ENCODE measurements at places on chromosomes 7 and 10.

- no peak for DNase-seq
Measured at GRCh38 chr10:131668903-131669302, 231.9 kb upstream of the PPP2R2D start.

GRCh38 chr10:6275022-6275997 is 72.6 kb downstream of the PFKFB3 start:
- DNase-seq = peak; percentile 97

- DNase-seq = no peak
Measured at GRCh38 chr10:116848944-116849247, 403 bp upstream of the ENO4 start.

DNA sequence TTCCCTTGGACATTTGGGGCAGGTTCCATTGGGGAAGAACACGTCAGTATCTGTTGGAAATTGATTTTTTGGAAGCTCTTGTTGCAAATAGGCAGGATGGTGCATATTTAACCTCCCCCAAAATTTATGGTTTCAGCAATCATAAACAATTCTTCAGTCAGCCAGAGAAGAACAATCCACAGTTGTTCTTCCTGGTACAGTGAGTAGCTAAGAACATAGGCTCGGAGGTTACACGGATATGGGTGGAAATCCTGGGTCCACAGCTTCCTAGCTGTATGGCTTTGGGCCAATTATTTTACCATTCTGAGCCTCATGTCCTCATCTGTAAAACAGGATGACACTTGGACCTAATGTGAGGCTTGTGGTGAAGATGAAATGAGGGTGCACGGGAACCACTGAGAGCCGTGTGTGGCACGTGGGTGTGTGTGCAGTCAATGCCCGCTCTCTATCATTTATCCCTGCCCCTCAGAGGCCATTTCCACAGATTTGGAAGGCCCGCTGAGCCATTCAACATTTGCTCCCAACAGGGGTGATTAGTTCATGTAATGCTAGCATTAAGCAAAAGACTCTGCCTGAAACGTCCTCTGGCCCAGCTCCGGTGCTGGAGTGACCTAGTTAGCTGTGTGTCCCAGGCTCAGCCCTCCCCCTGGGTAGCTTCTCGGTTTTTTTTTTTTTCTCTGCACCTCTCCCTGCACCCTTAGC is 9.7 kb downstream of the CAMK1D start:
- DNase-seq = peak; percentile 45

GRCh38 chr10:61286686-61287085 is 166.5 kb downstream of the TMEM26 start:
- peak; percentile 16 for DNase-seq

GRCh38 chr10:60643874-60644273 is 134.4 kb upstream of the CDK1 start:
- no peak for DNase-seq

GRCh38 chr10:8305876-8306652 is 251.6 kb downstream of the GATA3 start:
- DNase-seq = no peak

GRCh38 chr10:43121444-43121843 is 16.8 kb upstream of the CSGALNACT2 start:
- DNase-seq = no peak

- no peak for DNase-seq
Measured at GRCh38 chr7:155871211-155871610, 58.9 kb upstream of the SHH start.

DNA sequence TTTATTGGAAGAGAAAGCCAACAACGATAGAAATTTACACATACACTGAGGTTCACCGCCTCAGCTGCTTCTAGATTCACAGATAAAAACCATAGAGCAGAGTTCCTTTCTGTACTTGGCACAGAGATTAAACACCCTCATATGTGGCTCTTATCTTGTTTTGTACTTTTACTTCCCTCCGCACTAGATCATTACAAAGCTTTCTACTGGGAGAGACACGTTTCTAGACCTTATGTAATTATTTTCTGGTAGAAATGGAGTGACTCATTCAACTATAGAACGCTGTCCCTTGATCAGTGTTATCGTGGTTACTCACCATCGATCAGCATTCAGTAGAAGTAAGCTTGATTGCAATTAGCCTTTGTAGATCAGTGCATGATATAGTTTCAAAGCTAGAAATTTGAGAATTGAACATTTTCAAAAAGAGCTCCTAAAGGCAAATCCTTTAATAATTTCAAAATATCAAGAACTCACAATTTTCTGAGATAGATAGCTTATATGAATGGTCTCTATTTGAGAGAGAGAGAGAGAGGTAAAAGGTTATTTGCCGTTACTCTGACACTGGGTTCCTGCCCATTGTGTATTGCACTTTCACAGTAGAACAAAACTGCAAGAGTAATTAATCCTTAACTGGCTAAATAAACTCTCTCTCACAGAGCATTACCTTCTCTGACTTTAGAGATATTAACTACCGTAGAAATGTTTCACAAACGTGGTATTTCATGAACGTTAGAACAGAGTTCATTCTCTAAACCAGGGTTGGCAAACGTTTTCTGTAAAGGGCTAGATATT is 26.1 kb upstream of the DNAJC1 start:
- no peak for DNase-seq
